NCI-H2227 treated with DMSO at 0.1 percent for 48 hours (cell line): ENCODE measurements at places on chromosomes 6 and 20.

GRCh38 chr6:74356391-74356790, 660.4 kb downstream of the CD109 start:
- DNase-seq: no peak

DNA sequence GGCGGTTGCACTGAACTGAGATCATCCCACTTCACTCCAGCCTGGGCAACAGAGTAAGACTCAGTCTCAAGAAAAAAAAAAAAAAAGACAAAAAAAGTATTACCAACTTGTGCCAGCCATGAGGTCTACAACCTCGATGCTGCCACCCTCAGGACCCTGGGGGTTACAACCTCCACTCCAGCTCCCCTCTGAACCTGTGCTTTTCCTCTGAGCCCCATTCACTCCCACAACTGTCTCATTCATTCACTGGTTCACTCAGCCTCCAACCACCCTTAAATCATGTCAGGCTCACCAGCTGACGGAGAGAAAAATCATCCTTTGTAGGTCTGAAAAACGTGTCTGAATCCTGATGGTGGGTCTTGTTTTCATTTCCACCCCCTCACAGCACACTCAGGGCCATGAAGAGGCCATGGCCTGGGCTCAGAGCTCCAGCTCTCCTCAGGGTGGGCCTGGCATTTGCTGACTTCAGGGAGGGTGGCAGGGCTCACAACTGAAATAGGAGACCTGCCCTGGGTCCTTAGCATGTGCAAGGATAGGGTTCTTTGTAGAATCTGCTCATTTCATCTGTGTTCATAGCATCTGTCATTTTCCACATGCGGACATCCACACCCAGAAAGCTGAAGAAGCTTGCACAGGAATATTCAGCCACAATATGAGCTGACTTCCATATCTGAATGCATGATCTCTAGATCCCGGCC, 1.9 kb upstream of the ULBP1 start:
- no peak for DNase-seq

DNA sequence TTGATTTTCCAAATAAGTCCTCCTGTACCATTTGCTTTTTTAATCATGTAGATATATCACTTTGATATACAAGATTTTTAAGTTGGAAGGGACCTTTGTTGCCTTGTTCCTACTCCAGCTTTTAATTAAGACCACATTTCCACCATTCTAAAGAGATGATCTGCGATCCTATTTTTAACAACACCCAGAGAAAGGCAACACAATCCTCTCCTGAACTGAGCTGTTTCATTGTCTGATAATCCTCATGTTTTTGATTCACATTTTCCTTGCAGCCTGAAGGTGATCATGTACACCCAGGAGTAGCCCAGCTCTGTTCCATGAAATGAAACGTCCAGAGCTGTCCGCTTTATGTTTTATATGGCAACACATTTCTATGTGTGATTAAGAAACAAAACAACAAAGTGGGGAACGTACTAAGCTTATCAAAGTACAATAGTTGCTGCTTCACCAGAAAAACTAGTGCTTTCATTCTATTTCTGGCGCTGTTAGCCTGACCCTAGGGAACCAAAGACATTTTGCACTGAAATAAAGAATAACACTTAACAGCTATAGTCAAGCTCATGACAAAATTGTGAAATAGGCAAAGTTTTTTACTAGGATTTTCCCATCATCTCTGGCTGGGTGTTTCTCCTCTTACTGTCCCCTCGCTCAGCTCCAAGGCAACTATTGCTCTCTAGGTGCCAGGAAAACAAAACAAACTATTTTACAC, 22.6 kb upstream of the TRAF3IP2 start:
- no peak for DNase-seq

- DNase-seq: no peak
Observed at GRCh38 chr6:16059496-16059895, 69.4 kb upstream of the MYLIP start.

DNA sequence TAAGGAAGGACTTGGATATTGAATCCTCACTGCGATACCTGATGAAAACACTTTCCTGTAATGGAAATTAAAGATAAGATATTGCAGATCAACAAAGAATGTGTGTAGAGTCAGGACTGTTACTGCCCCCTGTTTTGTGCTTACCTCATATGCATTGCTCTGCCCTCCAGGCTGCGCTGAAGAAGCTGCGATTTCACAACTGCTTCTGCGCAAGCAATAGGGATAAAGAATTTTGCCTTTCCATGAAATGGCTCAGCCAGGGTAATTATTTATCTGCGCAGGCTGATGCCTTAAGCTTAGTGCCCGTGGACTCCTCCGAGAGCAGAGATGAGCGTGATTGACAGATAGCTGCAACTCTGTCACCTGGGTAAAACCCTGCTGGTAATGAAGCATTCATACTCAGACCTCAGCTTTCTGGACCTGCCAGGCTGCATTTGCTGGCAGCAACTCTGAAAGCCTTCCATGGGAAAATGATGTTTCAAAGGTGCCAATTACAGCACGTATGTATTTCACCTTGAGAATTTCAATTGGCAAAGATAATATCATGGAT, 370.6 kb downstream of the SAMD5 start:
- DNase-seq: no peak

GRCh38 chr6:50849796-50850180, 31.1 kb downstream of the TFAP2B start:
- no peak for DNase-seq

- no peak for DNase-seq
Observed at GRCh38 chr6:37779902-37780628, 39.5 kb upstream of the ZFAND3 start.

GRCh38 chr6:143295932-143296331, 154.6 kb downstream of the ADAT2 start:
- no peak for DNase-seq

DNA sequence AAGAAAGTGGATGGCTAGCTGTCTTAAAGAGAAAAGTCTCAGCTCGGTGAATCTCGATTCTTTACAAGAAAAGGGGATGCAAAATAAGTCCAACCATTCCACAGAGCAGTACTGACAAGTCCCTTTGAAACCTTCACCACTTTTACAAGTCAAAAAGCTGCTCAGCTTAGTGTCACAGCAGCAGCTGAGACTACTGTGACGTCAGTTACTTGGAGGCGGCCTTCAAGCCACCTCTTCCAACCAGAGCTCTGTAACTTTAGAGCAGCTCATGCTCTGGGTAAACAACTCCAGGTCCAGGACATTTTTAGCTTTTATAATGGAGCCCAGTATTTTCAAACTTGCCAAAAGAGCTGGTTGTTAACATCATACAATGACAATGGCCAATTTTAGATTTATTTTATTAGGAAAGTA, at the start of gene KIAA0408:
KIAA0408 (minus strand) TSS at position 159 of the 411 bp plus-strand sequence. CDS start 5,408 bp downstream, outside the sequence.
- DNase-seq: peak; percentile 54

DNA sequence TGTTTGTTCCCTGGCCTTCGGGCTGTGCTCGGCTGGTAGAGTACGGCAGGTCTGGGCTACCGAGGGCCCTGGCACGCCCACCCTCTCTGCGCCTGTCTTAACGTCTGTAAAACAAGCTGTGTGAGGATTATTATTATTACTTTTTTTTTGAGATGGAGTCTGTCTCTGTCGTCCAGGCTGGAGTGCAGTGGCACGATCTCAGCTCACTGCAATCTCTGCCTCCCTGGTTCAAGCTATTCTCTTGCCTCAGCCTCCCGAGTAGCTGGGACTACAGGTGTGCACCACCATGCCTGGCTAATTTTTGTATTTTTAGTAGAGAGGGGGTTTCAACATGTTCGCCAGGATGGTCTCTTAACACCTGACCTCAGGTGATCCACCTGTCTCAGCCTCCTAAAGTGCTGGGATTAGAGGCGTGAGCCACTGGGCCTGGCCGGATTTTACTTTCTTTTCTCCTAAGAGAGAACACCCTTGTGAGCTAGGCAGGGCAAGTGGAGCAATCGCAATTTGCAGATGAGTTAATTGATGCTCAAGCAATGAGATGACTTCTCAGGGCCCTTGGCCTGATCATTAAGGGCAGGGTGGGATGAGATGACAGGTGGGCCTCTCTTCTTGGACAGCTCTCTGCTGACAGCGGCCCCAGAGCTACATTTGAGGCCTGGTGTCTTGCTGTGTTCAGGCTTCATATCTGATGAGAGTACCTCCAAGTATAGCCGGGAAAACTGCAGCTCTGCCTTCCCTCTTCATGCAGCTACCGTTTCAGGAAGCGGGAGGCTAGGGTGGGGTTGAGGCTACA, 859 bp upstream of the SMIM29 start:
- no peak for DNase-seq

- no peak for DNase-seq
Observed at GRCh38 chr20:43921227-43921780, 6.7 kb downstream of the TOX2 start.

- DNase-seq: no peak
Observed at GRCh38 chr6:85130743-85131142, 319.1 kb upstream of the NT5E start.

- peak; percentile 44 for DNase-seq
Observed at GRCh38 chr20:62623488-62624324, 18.6 kb upstream of the SLCO4A1 start.

DNA sequence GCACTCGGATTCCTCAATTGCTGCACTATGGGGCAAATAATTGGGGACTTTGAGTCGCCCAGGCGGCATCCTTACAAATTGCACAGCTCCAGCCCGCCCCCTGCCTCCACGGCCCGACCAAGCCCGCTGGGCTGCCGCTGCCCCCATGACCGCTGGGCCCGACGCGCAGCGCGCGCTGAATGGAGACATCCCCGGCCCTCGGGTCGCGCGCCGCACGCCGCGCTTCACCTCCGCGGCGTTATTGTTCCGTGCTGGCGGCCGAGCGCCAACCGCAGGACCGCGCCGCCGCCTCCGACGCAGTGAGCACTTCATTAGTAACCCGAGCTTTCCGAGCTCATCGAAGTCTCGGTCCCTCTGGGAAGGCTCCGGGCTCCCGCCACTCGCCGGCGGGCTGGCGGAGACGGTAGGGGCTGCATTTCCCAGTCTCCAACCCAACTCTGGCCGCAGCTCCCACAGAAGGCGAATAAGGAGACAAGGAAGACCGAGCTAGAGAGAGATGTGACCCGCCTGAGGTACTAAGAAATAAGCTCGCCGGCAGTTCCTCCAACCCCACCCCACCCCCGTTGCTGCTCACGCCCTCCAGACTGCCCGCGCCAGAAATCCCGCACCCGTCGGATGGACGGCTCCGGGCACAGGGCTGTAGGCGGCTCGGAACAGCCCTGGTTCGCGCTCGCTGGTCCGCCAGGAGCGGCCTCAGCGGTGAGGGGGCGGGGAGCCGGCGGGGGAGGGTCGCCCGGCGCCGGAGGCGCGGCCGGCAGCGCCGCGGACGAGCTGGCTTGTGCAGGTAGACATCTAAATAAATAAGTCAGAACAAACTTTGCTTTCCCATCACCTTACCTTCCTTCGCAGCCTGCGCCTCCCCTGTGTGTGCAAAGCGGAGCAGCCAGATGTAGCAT, 703 bp downstream of the EPHA7 start:
- peak; percentile 36 for DNase-seq

GRCh38 chr6:16948396-16948795, 153.5 kb upstream of the STMND1 start:
- no peak for DNase-seq

GRCh38 chr6:13924949-13925881, at the start of gene RNF182:
TSS of gene RNF182 (plus strand) at chr6:13924952. CDS start at chr6:13977120, 52,168 bp downstream.
- DNase-seq: peak; percentile 15

DNA sequence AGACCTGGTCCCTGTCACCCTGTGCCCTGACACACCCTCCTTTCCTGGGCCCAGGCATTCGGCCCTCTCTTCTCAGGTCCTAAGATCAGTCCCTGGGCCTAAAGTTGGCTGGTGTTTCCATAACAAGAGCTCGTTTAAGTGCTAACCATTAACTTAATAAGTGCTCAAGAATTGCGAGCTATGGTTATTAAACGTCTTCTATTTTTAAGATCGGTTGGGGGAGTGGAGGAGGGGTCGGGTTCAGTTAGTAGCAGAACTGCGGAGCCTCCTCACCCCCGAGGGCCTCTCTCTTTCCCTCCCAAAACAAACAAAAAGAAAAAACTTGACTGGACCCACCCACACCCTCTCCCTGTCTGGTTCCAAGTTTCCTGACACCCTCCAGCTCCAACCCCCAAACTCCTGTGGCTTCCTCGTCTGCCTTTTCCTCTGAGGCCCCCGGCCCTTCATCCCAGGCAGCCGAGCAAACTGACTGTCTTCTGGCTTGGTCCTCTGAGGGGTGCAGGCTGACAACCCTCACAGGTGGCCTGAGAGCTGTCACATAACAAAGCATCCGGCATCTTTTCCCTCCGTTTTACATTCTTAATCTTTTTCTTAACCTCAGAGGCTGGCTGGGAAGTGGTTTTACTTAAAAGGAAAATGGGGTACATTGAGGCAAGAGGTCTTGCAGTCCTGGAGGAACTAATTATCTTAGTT, 2.0 kb downstream of the STK35 start:
- DNase-seq: no peak

- DNase-seq: no peak
Observed at GRCh38 chr6:12545619-12546409, 170.8 kb upstream of the PHACTR1 start.

DNA sequence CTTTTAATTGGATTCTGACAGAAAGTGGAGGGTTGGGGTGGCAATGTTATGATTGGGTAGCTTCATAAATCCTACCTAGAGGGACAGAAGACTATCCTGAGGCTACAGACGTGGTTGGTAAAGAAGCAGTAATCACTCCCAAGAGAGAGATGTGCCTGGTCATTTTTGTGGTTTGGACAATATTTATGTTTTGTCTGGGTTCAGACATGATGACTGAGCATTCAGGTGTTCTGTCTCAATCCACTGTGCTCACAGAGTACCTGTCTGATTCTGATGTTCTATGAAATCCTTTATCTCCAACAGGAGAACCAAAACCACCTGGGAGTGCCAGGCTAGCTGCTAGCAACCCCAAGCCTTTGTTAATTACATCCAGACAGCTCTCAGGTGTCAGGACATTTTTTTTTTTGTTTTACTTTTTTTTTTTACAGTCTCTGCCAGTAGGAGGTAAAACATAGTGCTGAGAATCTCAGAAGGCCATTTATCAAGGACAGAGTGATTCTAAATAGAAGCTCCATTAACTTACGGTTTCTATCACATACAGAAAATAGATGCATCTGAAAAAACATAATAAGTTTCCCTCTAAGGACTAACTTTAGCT, 1.6 kb upstream of the HLA-DQA1 start:
- DNase-seq: no peak

GRCh38 chr20:4898282-4899244, 102.7 kb downstream of the SLC23A2 start:
- DNase-seq: no peak

- DNase-seq: no peak
Observed at GRCh38 chr20:17556837-17557674, 12.8 kb upstream of the DSTN start.

DNA sequence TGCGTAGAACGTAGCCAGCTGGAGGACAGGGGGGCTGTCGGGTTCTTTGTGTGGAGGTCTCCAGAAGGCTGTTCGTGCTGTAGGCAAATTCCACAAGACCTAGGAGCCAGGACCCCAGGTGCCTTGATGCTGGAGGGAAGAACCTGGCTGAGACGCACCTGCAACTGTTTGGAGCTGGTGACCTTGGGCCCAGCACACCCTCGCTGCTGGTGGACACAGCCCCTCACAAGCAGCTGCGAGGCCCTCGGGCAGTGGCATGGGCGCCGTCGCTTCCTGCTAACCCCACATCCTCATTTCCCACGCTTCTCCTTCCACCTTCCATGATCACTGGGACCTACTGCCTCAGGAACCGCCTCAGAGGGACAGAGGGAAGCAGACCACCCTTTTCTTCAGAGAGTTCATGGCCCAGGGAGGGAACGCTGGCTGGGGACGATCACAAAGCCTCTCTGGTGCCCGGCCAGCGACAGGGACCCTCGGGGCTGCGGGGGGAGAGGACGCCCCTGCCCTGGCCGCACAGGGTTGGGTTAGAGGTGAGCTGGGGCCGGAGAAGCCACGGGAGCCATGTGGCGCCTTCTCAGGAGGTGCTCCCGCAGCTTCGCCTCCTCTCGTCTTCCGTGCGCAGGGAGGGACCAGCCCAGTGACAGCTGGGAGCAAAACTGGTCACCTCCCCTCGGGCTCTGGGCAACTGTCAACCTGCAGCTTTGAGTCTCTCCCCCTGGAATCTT, 18.4 kb downstream of the DLL1 start:
- DNase-seq: no peak

GRCh38 chr6:153801917-153802316, 237.1 kb upstream of the OPRM1 start:
- no peak for DNase-seq
